ENCODE measurements at places on chromosomes 7 and 10. TPM values are rescaled to one million over a fixed set of nuclear protein-coding genes. Genes with fewer than 3 reads are reported as not detected.

Gene CFAP69
- 1.6 TPM for total RNA-seq

Gene C10orf95
- not detected for total RNA-seq

- DNase-seq, result no peak
- peaks cover 2% of the 10 kb centered on the region for H3K4me1 ChIP-seq
- H3K36me3 ChIP-seq, result no peaks in the 10 kb centered on the region
- peaks cover 18% of the 10 kb centered on the region for H3K27me3 ChIP-seq
Observed at GRCh38 chr7:18390535-18390907, 105.0 kb upstream of the HDAC9 start.

DNA sequence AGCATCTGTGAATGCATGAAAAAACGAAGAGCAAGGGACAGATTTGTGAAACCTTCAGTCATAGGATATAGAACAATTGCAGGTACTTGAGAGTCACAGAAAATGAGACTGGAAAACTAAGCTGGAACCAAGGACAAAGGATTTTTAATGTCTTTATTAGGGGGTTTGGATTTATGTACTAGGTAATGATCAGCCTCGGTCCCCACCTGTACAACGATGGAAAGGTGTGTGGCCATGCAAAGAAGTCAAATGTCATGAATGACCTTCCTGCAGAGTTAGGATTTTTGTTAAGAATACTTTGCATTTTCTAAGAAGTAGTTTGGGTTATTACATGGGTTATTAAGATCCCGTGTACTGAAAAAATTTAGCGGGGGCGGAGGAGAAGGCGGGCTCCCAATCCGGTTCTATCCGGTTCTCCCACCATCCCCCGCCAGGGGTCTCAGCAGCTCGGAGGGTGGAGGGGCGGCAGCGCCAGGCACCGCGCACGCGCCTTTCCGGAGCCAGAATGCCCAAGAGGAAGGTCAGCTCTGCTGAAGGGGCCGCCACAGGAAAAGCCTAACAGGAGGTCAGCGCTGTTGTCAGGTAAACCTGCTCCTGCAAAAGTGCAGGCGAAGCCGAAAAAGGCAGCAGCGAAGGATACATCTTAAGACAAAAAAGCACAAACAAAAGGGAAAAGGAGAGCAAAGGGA is 327.5 kb upstream of the PLXDC2 start:
- H3K27ac ChIP-seq, result no peak overlapping the region
- H3K4me1 ChIP-seq, result no peaks in the 10 kb centered on the region
- no peaks in the 10 kb centered on the region for H3K36me3 ChIP-seq
- no peak overlapping the region for H3K4me3 ChIP-seq
- no peaks in the 10 kb centered on the region for H3K27me3 ChIP-seq

Gene IGFBP3
- total RNA-seq, result 19.0 TPM

GRCh38 chr10:70055550-70055949 is 2.9 kb downstream of the MACROH2A2 start:
- no peak for DNase-seq
- H3K4me3 ChIP-seq, result peak overlapping the region; percentile 15
- H3K27me3 ChIP-seq, result peaks cover 39% of the 10 kb centered on the region
- no peaks in the 10 kb centered on the region for H3K36me3 ChIP-seq

- H3K4me3 ChIP-seq, result no peak overlapping the region
- no peaks in the 10 kb centered on the region for H3K4me1 ChIP-seq
- no peaks in the 10 kb centered on the region for H3K27me3 ChIP-seq
- H3K36me3 ChIP-seq, result peaks cover 2% of the 10 kb centered on the region
- DNase-seq, result no peak
- no peak overlapping the region for H3K27ac ChIP-seq
Observed at GRCh38 chr7:117124591-117125220, 171.4 kb downstream of the ST7 start.

Gene TAS2R5
- total RNA-seq, result 1.1 TPM

Gene DRGX
- not detected for total RNA-seq

GRCh38 chr7:81549484-81550016 is 220.3 kb downstream of the HGF start:
- no peak overlapping the region for H3K4me3 ChIP-seq
- no peaks in the 10 kb centered on the region for H3K4me1 ChIP-seq
- H3K27ac ChIP-seq, result no peak overlapping the region
- H3K36me3 ChIP-seq, result no peaks in the 10 kb centered on the region
- no peaks in the 10 kb centered on the region for H3K27me3 ChIP-seq

DNA sequence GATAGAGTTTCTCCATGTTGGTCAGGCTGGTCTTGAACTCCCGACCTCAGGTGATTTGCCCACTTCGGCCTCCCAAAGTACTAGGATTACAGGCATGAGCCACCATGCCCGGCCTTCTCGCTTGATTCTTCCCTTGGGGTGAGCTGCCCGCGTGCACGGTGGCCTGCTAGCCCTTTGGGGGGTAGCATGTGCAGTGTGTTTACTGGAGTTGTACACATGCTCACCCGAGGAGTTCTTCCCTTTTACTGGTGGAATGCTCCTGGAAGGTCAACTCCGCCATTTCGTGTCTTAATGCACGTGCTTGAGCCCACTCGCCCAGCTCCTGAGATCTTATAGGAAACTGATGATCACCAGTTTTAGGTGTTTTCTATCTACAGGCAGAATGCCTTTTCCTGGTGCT is 17.0 kb upstream of the ADAMTS14 start:
- no peaks in the 10 kb centered on the region for H3K4me1 ChIP-seq
- H3K27ac ChIP-seq, result no peak overlapping the region
- no peaks in the 10 kb centered on the region for H3K36me3 ChIP-seq
- peaks cover 13% of the 10 kb centered on the region for H3K27me3 ChIP-seq

DNA sequence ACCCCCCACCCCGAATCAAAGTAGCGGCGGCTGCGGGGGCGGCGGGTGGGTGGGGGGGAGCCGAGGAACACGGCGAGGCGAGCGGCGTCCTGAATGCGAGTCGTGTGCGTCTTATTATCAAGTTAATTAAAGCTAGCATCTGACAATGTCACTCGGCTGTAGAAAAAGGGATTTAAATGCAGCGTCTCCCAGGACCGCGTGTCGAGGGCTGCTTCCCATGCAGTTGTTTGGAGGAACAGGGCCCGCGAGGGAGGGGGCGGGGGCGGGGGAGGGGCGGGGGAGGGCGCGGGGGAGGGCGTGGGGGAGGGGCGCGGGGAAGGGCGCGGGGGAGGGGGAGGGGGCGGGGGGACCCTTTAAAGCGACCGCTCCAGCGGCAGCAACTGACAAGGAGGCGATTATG is 2.7 kb upstream of the UNCX start:
- no peak for DNase-seq
- peaks cover 12% of the 10 kb centered on the region for H3K4me1 ChIP-seq
- H3K4me3 ChIP-seq, result no peak overlapping the region
- H3K36me3 ChIP-seq, result peaks cover 7% of the 10 kb centered on the region
- peaks cover 56% of the 10 kb centered on the region for H3K27me3 ChIP-seq

Gene GSTO2
- 0.70 TPM for total RNA-seq

Gene PRKAR2B
- 81.0 TPM for total RNA-seq

DNA sequence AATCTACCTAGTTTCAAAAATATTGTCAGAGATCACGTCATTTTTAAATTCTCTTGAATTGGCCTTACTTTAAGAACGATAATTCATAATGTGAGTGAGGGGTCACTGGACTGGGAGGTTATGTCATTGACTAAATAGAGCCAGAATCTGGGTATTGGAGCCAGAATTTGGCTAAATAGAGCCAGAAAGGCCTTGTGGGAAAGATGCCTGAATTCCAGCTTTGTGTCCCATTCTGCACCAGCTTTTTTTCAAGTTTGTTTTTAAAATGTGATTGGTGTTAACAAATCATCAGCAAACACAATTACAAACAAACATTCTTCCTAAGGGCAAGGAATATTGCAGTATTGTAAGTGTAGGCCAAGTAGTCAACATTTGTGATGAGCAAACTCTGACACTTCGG is 233.2 kb upstream of the PRKCQ start:
- H3K4me3 ChIP-seq, result no peak overlapping the region
- no peaks in the 10 kb centered on the region for H3K36me3 ChIP-seq
- no peak for DNase-seq
- H3K27me3 ChIP-seq, result peaks cover 55% of the 10 kb centered on the region

- no peak overlapping the region for H3K4me3 ChIP-seq
- no peak overlapping the region for H3K27ac ChIP-seq
Observed at GRCh38 chr7:54904986-54905385, 113.8 kb upstream of the EGFR start.

DNA sequence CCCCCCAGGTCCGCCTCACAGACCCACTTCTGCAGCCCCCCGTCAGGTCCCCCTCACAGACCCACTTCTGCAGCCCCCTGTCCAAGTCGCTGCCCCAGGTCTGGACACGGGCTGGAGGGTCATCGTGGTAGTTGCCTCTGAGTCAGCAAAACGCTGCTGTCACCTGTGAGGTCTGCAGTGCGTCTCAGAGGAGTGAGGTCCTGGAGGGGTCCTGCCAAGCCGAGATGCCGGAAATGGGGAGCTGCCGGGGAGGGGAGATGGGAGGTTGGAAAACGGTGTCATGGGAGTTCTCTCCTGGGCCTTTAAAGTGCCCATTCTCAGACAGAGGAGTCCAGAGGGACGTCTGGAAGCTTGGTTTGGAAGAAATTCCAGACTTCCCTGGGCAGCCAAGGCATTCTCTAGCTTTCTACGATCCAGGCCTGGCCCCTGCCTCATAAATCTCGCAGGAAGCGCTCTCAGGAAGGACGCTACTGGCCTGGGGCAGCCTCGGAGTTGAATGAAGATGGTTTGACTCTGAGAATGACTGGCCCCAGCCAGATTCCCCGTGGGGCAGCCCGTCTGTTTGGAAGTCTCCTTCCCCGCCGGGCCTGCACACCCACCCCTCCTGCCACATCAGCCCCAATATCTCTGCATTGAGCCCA is 38.7 kb downstream of the CALML3 start:
- no peaks in the 10 kb centered on the region for H3K27me3 ChIP-seq
- no peak for DNase-seq
- peaks cover 5% of the 10 kb centered on the region for H3K36me3 ChIP-seq
- H3K4me3 ChIP-seq, result peak overlapping the region; percentile 91

Gene TAS2R3
- 0.87 TPM for total RNA-seq

DNA sequence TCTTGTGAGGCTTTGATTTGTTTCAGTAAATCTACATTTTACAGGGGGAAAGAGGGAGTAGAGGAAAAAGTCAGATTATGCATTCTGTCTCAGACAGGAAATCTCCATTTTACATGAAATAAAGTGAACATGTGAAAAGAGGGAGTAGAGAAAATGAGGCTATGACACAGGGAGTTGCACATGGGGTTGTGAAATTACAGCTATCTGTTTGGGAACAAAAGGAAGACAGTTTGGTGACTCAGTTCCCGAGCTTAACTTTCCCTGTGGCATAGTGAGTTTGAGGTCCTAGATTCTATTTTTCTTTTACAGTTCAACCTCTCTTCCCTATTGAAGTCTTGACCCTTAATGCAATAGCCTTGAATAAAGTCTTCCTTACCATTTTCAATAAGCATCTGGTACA is 63.2 kb upstream of the AGR3 start:
- no peak overlapping the region for H3K27ac ChIP-seq
- no peaks in the 10 kb centered on the region for H3K27me3 ChIP-seq
- no peak overlapping the region for H3K4me3 ChIP-seq
- no peak for DNase-seq
- H3K36me3 ChIP-seq, result no peaks in the 10 kb centered on the region

GRCh38 chr10:120927352-120927751 is 76.2 kb downstream of the WDR11 start:
- no peak overlapping the region for H3K27ac ChIP-seq
- DNase-seq, result no peak
- H3K36me3 ChIP-seq, result no peaks in the 10 kb centered on the region
- H3K27me3 ChIP-seq, result peaks cover 8% of the 10 kb centered on the region

- peak overlapping the region; percentile 52 for H3K4me3 ChIP-seq
- peak overlapping the region; percentile 92 for H3K27ac ChIP-seq
- no peak for DNase-seq
- peaks cover 20% of the 10 kb centered on the region for H3K36me3 ChIP-seq
- H3K4me1 ChIP-seq, result peaks cover 25% of the 10 kb centered on the region
Observed at GRCh38 chr10:32923849-32924248, 34.2 kb downstream of the ITGB1 start.

GRCh38 chr10:70978816-70979480 is 90.6 kb upstream of the PCBD1 start:
- H3K4me3 ChIP-seq, result no peak overlapping the region

Data from T-helper 17 cell (primary cell).